ENCODE measurements at places on chromosomes 5 and 9.

GRCh38 chr5:124919747-124920525 is 173.5 kb upstream of the ZNF608 start:
- DNase-seq, result no peak

- no peak for DNase-seq
Observed at GRCh38 chr9:95494022-95494415, 22.8 kb downstream of the PTCH1 start.

- DNase-seq, result no peak
Observed at GRCh38 chr5:179795049-179795862, 1.5 kb downstream of the LTC4S start.

DNA sequence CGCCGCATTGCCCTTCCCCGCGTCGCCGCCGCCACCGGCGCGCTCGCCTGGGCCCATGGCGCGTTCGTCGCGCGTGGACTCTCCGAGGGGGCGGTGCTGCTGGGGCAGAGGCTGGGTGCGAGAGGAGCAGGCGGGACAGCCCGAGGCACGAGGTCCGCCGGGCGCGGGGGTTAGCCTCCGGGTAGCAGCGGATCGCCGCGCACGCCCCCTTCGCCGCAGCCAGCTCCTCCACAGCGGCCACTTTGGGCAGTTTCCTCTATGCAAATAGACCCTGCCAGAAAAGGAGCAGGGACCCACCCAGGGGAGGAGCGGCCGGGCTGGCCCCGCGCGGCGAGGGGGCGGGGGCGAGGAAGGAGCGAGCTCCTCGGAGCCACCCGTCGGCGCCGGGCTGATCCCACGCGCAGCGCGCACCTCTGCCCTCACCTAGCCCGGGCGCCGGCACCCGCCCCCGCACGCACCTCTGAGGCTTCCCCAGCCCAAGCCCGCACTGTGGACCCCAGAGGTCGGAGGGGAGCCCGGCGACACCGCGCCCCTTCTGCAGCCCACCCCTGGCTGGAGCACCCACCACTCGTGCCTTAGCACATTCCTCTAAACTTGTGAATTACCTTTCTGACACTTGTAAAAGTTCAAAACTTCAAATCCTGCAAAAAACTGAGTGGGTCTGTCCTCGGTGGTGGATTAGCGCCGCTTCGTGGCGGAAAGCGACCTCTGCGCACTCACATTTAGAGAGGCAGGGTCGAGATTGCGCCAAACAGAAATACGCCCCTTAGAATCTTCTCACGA is at the start of gene COL23A1:
Gene COL23A1, minus strand, starts transcription at position 253 of the 783 bp plus-strand sequence.
- DNase-seq, result peak; percentile 7

DNA sequence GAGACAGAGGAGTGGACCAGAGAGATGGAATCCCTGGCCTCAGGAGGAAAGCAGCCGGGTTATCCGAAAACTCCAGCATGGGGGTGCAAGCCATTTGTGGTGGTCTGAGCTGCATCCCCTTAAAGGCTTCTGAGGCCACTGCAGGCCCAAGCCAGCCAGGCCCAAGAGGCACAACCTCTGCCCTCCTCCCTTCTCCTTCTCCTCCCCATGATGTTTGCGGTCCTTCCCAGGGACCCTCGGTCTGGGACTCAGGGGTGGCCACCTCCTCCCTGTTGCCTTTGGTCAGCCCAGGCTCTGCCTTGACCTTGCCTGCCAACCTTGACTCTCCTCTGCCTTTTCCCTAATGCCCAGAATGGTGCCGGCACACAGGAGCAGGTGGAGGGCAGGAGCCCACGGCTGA is 4.6 kb downstream of the NCS1 start:
- DNase-seq, result no peak

GRCh38 chr5:157740229-157740610 is 3.3 kb upstream of the LSM11 start:
- no peak for DNase-seq

DNA sequence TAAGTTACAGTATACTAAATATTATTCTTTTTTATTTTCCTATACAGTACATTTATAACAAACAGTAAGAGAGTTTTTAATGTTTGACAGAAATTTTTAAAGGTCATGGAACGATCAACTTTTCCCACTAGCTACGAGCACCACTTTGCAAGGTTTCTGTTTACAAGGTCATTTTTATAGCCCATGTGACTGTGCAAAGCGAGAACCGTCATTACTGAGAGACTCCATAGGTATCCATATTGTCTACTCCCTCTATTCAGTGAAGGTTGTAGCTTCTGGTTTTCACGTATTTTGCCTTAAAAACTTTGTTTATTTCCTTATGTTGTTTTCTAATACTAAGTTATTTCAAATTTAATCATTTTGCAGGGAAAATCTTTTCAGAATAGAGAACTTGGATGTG is 186.3 kb upstream of the RGMB start:
- no peak for DNase-seq

DNA sequence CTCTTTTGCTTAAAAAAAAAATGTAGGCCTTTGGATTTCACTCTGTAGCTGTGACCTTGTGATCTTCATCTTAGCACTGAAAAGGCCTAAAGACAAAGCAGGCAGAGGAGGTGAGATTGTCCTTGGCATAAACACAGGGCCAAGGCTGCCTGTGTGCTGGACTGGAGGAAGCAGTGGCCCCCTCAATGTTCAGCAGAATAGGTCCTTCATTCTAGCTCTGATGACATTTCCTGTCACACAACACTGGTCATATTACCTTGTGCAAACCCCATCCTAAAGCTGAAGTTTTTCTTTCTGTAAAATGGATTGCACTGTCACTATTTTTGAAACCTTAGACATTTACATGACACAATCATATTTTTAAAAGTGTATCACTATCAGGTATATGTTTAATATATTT is 147.4 kb downstream of the INSYN2B start:
- no peak for DNase-seq

DNA sequence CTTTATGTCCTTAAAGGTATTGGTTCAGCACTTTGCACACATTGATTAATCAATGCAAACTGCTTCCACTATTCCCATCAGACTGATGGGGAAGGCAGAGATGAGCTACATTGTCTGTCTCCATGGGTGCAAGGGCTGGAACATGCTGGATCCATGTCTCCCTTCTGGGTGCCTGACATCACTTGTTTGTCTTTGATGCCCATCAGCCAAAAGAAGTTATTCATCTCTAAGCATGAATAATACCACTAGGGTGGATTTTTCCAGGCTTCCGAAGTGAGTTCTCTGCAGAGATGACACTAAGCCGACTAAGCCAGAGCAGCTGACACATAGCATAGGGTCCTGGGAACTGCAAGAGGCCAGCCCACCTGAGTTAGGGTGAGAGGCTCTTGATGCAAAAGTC is 8.7 kb downstream of the FGF1 start:
- DNase-seq, result no peak

GRCh38 chr5:156675395-156675794 is 174.7 kb upstream of the PPP1R2B start:
- DNase-seq, result no peak

Data from stimulated activated CD4-positive, alpha-beta T cell treated with anti-CD3 and anti-CD28 coated beads, Interleukin-1b, Interleukin-23, amount 100 ng/mL, for 4 hours (primary cell).